Stimulated activated CD4-positive, alpha-beta T cell treated with anti-CD3 and anti-CD28 coated beads, Interleukin-4, amount 100 ng/mL, for 4 hours (primary cell): ENCODE measurements at places on chromosomes 4 and X.

DNA sequence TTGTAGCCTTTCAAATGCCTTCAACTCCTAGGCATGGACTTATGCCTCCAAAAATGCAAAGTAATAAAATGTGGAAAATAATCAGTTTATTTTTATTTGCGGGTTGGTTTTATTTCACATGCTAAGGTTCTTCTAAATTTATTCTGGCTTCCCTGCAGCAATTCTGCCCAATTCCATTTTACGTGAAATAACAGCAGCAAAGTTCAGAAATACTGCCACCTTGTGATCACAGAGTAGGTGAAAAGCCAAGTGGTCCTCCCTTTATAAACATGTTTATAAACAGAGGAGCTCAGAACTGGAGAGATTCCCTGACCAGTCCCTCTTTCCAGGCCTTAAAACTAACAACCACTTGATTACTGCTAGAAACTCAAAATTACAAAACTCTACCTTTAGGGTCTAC lies 14.7 kb upstream of the DCHS2 start:
- no peak for DNase-seq

GRCh38 chr4:89681219-89681618 lies 155.7 kb downstream of the SNCA start:
- no peak for DNase-seq

DNA sequence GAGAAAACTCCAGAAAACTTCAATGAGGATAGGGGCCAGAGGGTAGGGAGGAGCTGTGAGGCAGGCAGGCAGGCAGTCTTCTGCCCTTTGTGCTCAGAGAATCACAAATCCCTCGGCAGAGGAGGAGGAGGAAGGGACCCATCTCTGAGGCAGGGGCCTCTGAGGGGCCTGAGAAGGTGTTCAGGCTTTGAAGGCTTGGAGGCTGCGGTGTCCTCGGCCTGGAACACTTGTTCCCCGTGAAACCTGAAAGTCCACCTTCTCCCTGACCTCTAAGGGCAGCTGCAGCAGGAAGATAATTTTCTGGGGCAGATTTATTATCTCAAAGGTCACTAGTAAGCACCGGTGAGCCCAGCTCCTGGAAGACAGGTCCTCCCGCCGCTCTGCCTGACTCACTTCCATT lies 200.3 kb upstream of the BCOR start:
- no peak for DNase-seq

- DNase-seq = no peak
Measured at GRCh38 chr4:81606801-81607501, 135.2 kb upstream of the RASGEF1B start.
